ENCODE measurements at places on chromosomes 7 and 10.

DNA sequence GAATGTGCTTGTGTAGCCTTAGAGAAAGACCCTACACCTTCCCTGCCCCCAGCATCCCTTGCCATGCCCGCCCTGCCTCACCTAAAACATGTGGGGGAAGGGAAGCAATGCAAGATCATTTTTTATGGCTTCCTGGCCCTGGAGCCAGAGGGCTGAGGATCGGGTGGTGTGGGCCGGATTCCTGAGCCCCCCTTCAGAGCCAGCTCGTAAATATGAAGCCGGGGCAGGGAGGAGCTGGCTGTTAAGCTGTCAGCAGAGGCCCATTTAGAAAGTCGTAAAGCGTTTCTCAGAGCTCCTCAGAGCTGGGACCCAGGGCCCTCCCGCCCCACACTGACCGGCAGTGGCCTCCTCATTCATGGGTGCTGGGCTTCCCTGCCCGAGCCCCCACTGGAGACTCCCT is 23.9 kb downstream of the UNC5B start:
- no peak for DNase-seq

GRCh38 chr10:49299816-49300139 is 808 bp downstream of the C10orf71 start:
- DNase-seq = no peak

- DNase-seq = no peak
These were observed 481 bp upstream of the NPM3 start for GRCh38 chr10:101783736-101784118.

DNA sequence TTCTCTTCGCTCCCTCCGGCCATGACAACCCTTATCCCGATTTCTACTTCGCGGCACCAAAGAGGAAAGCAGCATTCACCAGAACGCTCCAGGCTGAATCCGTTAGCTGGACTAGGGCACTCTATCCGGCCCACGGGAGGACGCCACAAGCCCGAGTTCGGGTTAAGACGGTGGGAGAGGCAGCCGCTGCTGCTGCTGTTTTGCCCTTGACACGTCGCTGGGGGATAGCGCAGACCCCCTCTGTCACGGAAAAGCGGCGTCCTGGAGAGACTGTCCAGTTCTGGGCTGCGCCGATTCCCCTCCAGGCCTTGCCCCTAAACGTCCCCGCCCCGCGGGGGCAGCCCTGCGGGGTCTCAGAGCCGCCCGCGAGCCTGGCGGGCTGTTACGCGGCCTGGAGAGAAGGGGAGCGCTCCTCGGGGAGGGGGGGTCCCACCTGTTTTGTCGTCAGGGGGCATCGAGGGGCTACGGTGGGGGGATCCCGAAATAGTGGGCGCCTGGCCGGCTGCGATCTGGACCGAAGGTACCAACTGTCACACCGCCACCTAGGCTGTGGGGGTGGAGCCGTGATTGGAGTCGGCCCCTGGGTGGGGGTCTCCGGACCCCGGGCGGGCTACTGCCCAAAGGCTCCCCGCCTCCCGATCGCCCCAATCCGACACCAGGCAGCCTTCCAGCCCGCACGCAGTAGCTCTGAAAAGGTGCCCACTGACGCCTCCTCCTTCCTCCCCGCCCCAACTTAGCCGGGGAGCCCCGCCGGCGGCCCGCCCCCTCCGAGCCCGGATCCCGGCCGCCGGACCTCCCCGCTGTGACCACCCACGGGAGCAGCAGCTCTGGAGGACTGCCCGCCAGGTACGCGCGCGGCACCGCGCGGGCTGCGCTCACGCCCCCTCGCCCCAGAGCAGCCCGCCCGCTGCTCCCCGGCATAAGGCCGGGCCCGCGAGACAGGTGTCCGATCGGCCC is 772 bp downstream of the SGMS1 start:
- peak; percentile 38 for DNase-seq

GRCh38 chr10:79446758-79447084 is 1.3 kb upstream of the ZCCHC24 start:
- DNase-seq = no peak

GRCh38 chr10:22624287-22624738 is 90.1 kb downstream of the PIP4K2A start:
- DNase-seq = no peak

GRCh38 chr7:124918662-124919061 is 11.0 kb downstream of the POT1 start:
- no peak for DNase-seq

DNA sequence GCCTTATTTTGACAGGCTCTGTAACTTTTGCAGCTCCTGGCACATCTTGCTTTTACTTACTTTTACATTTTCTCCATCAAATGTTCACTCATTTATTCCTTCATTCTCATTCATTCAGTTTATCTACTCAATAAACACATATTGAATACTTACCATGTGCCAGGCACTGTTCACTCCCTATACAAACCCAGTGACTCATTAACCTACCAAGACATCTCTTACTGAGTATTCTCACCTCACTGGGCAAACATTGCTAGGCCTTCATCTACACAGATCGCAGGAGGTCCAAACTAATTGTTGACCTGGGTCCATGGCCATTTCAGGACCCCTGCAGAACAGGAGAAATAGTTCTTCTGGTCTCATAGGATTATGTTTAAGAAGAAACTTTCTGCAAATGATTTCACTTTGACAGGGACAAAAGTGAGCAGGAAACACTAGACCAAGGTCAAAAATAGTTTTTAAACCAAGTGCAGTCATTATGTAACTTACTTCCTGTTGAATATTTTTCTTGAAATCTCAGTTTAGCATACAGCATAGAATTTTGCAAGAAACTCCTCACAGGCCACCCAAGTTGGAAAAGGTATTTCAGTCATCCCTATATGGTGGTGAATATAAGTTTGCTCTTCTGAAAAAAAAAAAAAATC is 17.6 kb downstream of the SLC26A4 start:
- DNase-seq = no peak

- DNase-seq = peak; percentile 18
These were observed 918 bp downstream of the PWWP2B start for GRCh38 chr10:132397671-132398565.
